ENCODE measurements at places on chromosomes 4 and X.

- no peak for DNase-seq
Observed at GRCh38 chr4:156583265-156583664, 388.3 kb downstream of the PDGFC start.

- no peak for DNase-seq
Observed at GRCh38 chrX:108307132-108308085, 130.8 kb downstream of the COL4A6 start.

DNA sequence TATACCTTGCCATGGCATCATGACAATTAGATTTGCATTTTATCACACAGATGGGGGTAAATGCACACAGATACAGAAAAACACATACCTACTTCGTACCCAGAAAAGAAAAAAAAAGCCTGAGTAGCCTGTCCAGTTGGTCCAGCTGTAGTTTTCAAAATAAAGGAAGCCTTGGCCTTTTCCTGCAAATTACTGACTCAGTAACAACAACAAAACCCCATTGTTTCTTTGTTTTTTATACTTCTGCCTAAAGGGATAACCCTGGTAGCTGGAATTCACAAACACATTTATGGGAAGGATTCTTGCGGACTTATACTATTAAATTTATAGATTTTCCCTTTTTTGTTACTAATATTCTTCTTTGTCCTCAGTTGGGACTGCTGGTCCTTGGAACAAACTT lies 156.4 kb upstream of the PCDH10 start:
- no peak for DNase-seq

- DNase-seq, result no peak
Observed at GRCh38 chr4:169089004-169089403, 78.9 kb upstream of the CBR4 start.

- DNase-seq, result no peak
Observed at GRCh38 chr4:187390646-187391045, 604.9 kb upstream of the ZFP42 start.

DNA sequence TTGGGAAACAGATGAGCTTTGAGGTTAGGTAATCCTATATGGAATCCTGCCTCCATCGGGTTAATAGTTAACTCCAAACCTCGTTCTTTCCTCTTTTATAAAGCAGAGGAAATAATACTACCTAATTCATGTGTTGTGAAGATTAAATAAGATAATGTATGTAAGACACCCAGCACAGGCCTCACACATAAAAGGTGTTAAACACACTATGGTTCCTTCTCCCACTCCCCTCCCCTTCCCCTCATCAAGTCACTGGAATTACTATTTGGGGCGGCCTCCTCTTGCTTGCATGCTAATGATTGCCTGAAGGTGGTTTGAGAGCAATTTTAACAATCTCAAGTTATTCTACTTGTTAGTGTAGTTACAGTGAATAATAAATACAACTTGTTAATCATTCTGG lies 404.4 kb upstream of the RASGEF1B start:
- DNase-seq, result no peak

GRCh38 chrX:123755107-123755506 lies 22.3 kb upstream of the THOC2 start:
- DNase-seq, result no peak

GRCh38 chr4:55312489-55313101 lies 33.4 kb upstream of the SRD5A3 start:
- no peak for DNase-seq

- DNase-seq, result no peak
Observed at GRCh38 chr4:88158038-88158488, 376 bp downstream of the ABCG2 start.

Measured in T-helper 22 cell (primary cell).